ENCODE measurements at places on chromosomes 7 and 10. TPM values are rescaled to one million over a fixed set of nuclear protein-coding genes. Genes with fewer than 3 reads are reported as not detected.

- H3K27me3 ChIP-seq, result no peaks in the 10 kb centered on the region
- no peak overlapping the region for H3K4me3 ChIP-seq
- H3K36me3 ChIP-seq, result no peaks in the 10 kb centered on the region
- H3K4me1 ChIP-seq, result no peaks in the 10 kb centered on the region
These were observed 52.9 kb downstream of the ZNF22 start for GRCh38 chr10:45053569-45054100.

DNA sequence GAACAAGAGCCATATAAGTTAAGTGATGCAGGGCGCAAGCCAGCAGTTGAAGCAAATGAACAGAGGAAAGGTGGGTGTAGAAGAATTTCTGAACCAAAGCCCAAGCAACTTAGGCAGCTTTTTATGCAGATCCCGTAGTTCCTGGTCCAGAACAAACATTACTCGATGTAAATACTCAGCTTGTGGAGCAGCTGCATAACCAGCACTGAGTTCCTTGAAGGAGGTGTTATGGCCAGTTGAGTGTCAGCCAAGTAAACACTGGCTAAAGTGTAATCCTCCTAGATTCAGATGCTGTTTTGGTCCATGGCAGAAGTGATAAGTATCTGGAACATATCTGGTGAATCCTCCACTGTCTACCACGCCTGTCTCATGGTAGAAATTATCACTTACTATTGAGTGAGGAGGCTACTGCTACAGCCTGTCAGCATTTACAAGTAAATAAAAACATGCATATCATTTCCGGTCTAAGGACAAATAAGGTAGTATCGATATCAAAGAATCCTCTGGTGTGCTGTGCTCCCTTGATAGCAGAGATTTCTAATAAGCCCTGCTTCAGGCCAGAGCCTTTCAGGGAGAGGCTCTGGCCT lies 213.9 kb downstream of the DYNC1I1 start:
- H3K4me3 ChIP-seq, result no peak overlapping the region
- no peaks in the 10 kb centered on the region for H3K36me3 ChIP-seq
- no peak overlapping the region for H3K27ac ChIP-seq
- DNase-seq, result no peak
- no peaks in the 10 kb centered on the region for H3K4me1 ChIP-seq

GRCh38 chr7:159015454-159016410 lies 128.9 kb downstream of the VIPR2 start:
- H3K27me3 ChIP-seq, result no peaks in the 10 kb centered on the region
- no peaks in the 10 kb centered on the region for H3K4me1 ChIP-seq
- no peak overlapping the region for H3K27ac ChIP-seq
- no peak overlapping the region for H3K4me3 ChIP-seq
- H3K36me3 ChIP-seq, result no peaks in the 10 kb centered on the region

GRCh38 chr10:116109481-116109880 lies 163.5 kb downstream of the GFRA1 start:
- H3K4me3 ChIP-seq, result no peak overlapping the region
- DNase-seq, result no peak
- H3K4me1 ChIP-seq, result no peaks in the 10 kb centered on the region

DNA sequence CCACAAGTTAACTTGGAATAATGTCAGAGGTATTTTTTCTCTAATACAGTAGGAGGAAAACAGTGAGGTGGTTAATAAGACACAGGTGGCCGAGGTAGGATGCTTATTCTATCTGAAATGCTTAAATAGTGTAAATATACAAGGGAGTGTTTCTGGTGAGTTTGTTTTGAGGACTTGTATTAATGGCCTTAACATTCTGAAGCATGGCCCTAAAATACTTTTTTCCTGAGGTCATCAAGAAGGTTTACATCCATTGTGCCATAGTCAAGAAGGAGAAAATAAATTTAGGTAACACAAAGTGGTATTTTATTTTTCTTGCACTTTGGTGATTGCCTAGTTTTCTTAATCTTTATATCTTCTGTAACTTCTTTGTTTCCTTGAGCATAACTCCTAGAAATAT lies 18.8 kb downstream of the GNAI1 start:
- H3K27me3 ChIP-seq, result no peaks in the 10 kb centered on the region
- no peak overlapping the region for H3K27ac ChIP-seq
- no peaks in the 10 kb centered on the region for H3K4me1 ChIP-seq
- H3K36me3 ChIP-seq, result no peaks in the 10 kb centered on the region

- no peak for DNase-seq
- no peak overlapping the region for H3K4me3 ChIP-seq
- H3K27me3 ChIP-seq, result no peaks in the 10 kb centered on the region
- no peak overlapping the region for H3K27ac ChIP-seq
- no peaks in the 10 kb centered on the region for H3K4me1 ChIP-seq
These were observed 82.8 kb downstream of the GLI3 start for GRCh38 chr7:42154173-42154572.

DNA sequence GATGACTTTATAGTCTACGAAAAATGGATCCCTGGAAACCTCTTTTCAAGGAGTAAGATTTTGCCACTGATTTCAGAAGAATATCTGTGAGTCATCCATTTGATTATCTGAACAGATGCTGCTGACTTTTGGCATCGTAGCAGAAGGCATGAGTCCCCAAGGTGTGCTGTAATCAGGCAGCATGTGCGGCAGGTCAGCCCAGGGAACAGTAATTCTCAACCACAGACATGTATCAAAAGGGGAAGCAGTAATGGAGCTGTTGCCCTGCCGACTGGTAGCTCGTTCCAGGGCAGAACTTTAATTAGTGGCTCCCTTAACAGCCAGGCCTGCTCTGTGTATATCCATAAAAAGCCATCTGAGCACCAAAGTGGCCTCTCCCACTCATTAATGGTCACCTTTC lies 5.7 kb upstream of the VWC2 start:
- H3K4me3 ChIP-seq, result no peak overlapping the region
- H3K36me3 ChIP-seq, result no peaks in the 10 kb centered on the region
- no peak overlapping the region for H3K27ac ChIP-seq

DNA sequence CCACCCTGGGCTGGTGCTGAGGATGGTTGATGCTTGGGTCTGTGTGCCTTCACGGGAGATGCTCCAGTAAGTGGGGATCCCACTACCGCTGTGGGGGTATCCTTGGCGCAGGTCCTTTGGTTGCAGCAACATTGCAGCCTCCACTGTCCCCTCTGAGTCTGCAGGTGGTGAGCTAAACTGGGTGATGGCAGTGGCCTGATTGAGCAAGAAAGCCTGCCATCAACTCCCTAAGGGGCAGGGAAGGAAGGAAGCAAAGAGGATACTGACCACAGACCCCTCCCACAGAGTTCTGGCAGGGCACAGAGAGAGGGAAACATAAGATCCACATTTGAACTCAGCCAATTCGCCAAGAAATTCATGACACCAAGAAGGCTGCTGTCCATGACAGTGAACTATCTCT lies 43.2 kb downstream of the MYO1G start:
- DNase-seq, result no peak
- H3K4me1 ChIP-seq, result no peaks in the 10 kb centered on the region
- H3K27me3 ChIP-seq, result no peaks in the 10 kb centered on the region
- no peaks in the 10 kb centered on the region for H3K36me3 ChIP-seq
- no peak overlapping the region for H3K27ac ChIP-seq

DNA sequence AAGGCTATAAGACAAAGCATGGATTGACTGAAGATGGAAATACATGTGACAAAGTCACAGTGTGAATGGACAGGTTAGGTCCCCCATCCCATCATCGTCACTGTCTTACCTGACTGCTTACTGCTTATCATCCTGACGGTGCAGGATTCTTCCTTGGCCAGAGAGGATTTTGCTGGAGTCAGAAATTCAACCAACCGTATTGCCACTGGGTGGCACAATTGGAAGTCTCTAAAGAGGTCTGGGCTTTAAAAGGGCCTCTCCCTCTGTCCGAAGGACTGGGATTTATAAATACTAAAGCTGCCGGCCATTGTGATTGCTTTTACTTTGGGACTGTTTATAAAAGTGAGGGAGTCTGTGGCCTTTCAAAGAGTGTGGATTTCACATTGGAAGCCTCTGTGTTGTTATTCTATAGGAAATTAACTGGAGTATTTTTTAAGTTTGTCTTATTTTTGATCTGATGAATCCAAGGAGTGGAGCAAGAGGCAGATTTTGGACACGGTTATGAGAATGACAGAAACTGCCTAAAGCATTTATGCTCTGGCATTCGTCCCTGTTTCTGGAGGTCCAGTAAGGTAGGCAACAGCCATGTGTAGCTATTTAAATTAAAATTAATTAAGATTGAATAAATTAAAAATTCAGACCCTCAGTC lies 113.3 kb upstream of the CREB5 start:
- H3K4me3 ChIP-seq, result no peak overlapping the region
- H3K27ac ChIP-seq, result no peak overlapping the region
- H3K27me3 ChIP-seq, result no peaks in the 10 kb centered on the region

CPEB3 gene
- 7.7 TPM for total RNA-seq

CPA1 gene
- 2.8 TPM for total RNA-seq

MMRN2 gene
- 81.0 TPM for total RNA-seq

Data from spleen (tissue), 13 donors.